ENCODE measurements at places on chromosomes 11 and 22.

GRCh38 chr11:128174465-128175291, 412.7 kb downstream of the ETS1 start:
- DNase-seq: no peak

- peak; percentile 73 for DNase-seq
These were observed 8.1 kb downstream of the PC start for GRCh38 chr11:66950112-66950535.

DNA sequence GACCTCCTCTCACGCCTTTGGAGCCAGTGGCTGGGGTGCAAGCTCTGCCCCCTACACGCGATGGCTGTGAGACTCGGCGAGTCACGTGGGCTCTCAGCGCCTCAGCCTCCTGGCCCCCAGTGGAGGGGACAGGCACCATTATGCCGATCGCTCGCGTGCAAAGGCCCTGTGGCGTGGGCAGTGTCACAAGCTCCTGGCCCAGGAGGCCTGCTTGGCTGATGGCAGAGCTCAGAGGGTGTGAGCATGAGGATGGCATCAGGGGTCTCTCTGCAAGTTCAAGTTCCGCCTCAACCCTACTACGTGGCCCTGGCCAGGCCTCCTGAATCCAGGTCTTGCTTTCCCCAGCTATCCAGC, 90.8 kb upstream of the KCNQ1OT1 start:
- no peak for DNase-seq

- no peak for DNase-seq
These were observed 14.8 kb downstream of the LMO2 start for GRCh38 chr11:33877038-33877437.

DNA sequence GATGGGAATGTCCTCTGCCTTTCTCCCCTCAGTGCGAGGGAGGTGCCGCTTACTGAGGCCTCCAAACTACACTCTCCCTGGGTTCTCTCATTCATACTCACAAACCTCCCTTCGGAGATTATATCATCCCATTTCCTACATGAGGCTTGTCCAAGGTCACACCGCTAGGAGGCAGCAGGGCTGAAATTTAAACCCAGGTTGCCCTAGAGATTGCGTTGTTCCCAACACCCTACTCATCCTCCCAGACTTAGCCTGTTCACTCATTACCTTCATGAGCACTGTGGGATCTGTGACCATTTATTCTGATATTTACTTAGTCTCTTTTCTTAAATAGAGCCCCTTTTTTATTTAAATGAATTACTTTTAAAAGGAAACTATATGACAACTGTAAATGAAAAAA, 31.1 kb downstream of the SDHAF2 start:
- no peak for DNase-seq

- no peak for DNase-seq
These were observed 176.7 kb upstream of the TENM4 start for GRCh38 chr11:79617561-79617960.

DNA sequence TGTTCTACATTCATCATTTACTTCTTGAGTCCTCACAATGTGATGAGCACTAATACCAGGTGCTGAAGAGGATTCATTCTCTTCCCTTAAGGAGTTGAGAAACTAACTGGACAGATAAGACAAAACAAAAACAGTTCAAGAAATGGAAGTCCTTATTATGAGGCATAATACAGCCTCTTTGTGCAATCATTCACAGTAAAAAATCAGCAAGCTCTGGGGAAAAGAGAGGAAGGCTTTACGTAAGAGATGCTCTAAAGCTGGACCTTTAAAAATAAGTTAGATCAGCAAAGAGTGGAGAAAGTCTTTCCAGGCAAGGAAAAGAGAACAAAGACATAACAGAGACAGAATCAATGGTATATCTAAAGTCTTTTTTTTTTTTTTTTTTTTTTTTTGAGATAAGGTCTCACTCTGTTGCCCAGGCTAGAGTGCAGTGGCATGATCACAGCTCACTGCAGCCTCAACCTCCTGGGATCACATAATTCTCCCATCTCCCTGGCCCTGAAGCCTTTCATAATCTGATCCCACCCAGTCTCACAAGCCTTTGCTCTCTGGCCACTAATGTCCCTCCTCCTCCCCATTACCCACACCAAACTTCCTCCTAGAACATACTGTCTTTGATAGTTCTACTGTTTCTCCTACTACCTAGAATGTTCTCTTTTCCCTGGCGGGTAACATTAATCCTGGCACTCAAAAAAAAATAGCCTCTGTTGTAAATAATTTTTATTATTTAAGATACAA, 40.9 kb downstream of the MRTFA start:
- DNase-seq: no peak

GRCh38 chr22:24355574-24355973, 71.8 kb upstream of the ADORA2A start:
- no peak for DNase-seq

DNA sequence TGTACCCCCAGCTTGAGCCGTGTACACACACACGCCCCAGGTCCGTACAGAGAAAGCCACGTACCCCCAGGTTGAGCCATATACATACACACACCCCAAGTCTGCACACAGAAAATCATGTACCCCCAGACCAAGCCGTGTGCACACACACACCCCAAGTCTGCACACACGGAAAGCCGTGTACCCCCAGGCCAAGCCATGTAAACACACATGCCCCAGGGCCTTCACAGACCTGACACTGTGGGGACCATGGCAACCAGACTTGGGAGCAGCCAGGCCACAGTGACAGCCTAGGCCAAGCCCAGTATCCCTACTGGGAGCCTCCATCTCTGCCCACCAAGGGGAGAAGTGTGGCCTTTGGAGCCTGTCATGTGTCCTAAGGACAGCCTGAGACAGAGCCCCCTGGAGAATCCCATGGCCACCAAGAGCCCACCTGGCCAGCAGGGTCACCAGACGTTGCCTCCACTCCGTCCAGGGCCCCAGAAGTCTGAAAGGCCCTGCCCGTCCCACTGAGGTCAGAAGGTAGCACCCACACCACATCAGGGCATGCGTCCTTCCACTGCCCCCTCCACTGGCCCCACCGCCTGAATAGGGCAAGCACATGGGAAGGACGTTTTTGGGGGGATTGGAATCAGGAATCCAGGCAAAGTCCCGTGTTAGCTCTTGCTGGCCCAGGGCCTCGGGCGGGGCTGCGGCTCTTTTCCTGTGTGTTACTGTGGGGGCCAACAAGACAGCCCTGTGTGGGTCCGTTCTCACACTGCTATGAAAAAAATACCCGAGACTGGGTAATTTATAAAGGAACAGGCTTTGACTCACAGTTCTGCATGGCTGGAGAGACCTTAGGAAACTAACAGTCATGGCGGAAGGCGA, 636.7 kb downstream of the TBC1D22A start:
- DNase-seq: no peak

GRCh38 chr11:2825889-2826678, 59.5 kb downstream of the CDKN1C start:
- peak; percentile 76 for DNase-seq

DNA sequence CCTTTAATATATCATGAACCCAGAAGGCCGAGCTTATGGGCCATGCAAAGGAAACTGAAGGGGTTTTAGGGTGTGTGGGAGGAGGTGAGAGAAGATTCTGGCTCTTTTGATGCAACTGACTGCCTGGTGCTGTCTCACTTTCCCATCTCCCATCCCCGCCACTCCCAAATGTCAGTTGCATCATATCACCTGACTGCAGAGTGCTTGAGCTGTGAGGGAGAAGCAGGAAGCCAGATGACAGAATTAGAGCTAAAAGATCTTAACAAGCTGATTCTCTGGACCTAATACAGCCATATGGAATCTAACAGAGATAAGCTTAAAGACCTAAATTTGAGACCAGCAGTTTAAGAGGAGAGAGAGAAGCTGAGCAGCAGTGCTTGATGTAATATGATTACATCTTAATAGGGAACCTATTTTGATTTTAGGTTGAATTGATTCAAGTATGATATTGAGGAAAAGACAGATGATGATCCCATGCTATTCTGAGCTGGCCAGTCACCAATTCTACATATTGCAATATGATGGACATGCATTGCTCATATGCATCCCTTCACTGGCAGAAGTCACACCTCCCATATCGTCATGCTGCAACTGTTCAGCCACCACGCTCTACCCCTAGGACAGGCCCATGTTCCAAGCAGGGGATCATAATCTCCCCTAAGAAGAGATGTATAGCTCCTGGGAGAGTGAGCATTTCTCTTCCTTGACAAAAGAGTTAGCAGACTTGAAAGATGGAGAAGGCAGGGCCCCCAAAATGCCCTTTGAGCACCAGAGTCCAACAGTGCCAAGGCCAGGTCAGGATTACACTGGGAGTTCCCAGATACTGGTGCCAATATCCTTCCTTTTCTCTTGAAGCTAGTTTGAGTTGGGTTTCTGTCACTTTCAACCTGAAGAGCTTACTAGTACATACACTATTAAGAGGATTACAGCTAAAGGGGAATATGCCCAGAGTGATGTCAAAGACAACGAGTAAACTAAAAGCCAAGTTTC, 44.9 kb downstream of the PLEKHA7 start:
- DNase-seq: no peak

DNA sequence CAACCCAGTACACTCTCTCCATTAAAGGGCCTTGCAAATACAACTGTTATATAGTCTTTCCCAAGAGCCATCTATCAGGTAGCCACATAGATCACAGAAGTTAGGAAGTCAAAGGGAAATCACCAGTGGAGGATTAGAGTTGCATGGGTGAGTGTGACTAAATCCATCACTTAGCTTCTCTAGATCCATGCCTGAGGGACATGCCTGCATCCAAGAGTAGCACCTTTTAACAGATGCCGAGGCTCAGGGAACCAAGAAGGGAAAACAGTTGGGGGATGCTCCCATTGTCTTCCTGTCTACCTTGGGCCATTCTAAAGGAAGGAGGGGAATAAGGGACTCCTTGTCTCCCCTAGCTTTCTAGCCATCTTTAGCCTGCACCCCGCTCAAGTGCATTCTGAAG, 77.9 kb downstream of the XRRA1 start:
- no peak for DNase-seq

- no peak for DNase-seq
These were observed 476.4 kb downstream of the TBC1D22A start for GRCh38 chr22:47238690-47239473.

- no peak for DNase-seq
These were observed 61.2 kb downstream of the GUCY1A2 start for GRCh38 chr11:106957030-106957482.

DNA sequence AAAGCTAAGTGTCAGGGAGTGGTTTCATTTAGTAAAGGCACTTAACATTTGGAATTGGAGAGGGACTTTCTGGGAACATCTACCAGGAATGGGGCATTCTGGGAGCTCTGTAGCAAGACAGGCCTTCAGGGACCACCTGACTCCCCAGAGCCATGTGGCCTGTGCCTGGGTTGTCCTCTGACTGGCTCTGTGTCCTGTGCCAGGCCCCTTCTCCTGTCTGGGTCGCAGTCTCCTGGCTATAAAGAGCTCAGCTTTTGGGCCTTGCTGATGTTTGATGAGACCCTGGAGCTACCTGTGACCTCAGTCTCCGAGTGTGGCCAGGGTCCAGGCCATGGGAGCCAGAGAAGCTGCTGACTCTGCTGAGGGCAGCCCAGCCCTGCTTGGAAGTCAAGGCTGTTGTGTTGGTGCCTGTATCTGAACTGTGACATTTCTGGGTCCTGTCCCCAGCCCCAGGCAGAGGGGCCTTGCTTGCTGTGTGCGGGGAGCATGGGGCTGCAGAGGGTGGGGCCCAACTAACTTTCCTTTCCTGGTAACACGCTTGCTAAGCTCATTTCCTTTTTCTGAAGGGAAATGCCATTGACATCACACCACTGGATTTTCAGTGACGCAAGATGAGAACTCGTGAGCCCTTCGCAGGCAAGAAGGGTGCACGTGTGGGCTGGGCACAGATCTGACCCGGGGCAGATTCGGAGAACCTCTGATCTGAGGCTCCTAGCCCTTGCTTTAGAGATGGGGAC, 41.3 kb downstream of the LRRC32 start:
- DNase-seq: no peak

DNA sequence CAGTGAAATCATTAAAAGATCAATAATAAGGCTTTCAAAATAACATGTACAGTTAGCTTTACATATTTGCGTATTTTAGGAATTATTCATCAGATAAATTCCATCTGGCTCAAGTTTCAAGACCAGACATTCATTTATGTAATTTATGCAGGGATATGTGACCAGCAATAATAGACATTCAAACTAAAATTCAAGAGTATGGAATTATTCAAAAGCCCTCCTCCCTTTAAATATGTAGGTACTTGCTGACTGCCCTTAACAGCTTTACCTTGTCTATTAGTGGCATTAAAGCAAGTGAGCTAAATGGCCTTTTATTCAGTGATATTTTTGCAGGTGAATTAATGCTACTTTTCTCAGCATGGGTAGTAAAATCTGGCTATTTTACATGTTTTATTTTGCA, 126.1 kb downstream of the LRRC4C start:
- DNase-seq: no peak

GRCh38 chr22:45878051-45878781, 98.7 kb downstream of the WNT7B start:
- no peak for DNase-seq

- DNase-seq: no peak
These were observed 62.7 kb downstream of the WNT7B start for GRCh38 chr22:45914309-45914708.

DNA sequence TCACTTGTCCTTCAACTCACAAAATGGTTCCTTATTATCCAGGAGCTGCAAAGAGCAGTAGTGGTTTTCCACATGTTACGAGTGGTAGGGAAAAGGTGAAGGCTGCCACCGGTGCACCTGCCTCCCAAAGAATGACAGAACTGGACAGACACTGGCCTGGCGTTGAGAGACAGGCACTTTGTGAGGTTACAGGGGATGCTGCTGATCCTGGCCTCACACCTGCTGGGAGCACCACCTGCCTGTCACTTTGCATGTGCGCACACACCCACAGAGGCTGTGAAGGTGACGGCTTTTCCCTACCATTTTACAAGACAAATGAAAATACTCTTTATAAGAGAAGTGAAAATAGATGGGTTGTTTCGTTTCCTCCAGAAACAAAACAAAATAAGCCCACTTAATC, 175.3 kb upstream of the B3GAT1 start:
- no peak for DNase-seq

DNA sequence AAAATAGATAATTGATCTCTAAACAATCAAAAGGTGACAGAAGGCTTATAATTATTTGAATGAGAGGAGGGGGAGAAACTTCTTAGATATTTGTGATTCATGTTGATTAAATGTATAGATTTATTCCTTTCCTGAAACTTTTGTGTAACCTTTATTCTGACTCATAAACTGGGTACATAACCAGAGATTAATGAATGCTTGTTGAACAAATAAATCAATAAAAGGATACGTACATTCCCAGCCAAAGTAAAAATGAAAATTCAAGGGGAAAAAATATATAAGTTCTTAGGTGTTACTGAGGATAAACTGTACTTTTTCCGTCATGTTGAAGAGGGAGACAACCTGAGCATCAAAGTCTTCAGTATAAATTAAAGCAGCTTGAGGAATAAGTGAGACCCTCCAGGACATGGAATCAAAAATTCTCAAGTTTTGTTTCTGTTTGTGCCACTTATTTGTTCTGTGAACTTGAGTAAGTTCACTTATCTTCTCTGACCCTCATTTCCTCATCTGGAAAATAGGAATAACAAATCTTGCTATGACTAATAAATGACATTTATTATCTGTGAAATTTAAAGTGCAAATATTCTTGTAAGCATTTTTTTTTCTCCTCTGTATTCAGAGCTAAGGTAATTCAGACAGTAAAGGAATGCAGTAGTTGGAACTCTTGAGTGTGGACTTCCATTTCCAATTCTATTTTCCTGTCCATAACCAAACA, 195.4 kb downstream of the METTL15 start:
- no peak for DNase-seq

GRCh38 chr11:3109921-3110706, 52.9 kb upstream of the CARS1 start:
- no peak for DNase-seq

- DNase-seq: no peak
These were observed 90.6 kb downstream of the LARGE1 start for GRCh38 chr22:33829546-33830280.
